ENCODE measurements at places on chromosomes 13 and 19. TPM values are rescaled to one million over a fixed set of nuclear protein-coding genes. Genes with fewer than 3 reads are reported as not detected.

DNA sequence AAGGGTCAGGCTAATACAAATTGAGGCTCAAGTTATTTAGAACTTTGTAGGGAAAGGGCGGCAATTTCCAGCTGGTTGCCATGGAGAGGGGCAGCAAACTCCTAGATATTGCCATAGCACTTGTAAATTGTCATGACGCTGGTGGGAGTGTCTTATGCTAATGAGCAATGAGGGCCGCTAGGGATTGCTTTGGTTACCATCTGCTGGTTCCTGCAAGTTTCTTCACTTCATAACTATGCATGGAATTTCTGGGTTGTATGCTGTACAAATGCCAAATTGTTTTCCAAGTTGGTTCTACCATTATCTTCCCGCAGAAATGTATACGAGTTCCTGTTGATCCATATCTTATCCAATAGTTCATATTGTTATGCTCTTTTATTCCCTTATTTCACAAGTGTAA lies 1339.4 kb downstream of the EFNB2 start:
- H3K36me3 ChIP-seq = no peaks in the 10 kb centered on the region
- no peak overlapping the region for H3K27ac ChIP-seq
- no peak for DNase-seq
- H3K4me3 ChIP-seq = no peak overlapping the region
- no peaks in the 10 kb centered on the region for H3K4me1 ChIP-seq

DNA sequence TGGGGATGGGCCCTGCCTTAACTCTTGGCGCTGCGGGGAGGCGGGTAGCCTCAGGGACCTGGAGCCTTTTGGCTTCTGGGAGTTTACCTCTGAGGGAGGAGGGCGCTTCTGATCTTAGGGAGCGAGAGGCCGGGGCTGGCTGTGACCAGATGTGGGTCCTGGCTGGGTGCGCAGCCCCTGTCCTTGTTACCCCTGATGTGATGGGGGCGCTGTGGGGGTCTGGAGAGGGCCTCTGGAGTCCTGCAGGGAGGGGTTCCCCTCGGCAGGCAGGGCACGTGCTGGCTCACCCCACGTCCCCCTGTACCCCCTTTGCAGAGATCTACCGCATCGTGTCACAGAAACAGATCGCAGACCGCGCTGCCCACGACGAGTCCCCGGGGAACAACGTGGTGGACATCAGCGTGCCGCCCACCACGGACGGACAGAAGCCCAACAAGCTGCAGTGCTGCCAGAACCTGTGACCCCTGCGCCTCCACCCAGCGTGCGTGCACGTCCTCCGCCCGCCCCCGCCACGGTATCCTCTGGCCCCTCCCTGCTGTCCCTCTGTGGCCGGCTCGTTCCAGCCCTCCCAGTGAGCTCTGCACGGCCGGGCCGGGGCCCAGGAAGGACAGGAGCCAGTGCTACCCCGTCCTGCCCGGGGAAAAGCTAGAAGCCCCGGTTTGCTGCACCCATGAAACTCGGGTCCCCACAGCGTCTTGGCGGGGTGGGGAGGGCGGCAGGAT lies 9.8 kb upstream of the MARCHF2 start:
- H3K4me3 ChIP-seq = no peak overlapping the region
- H3K36me3 ChIP-seq = peaks cover 18% of the 10 kb centered on the region
- no peak overlapping the region for H3K27ac ChIP-seq
- H3K27me3 ChIP-seq = no peaks in the 10 kb centered on the region

- DNase-seq = no peak
- H3K4me3 ChIP-seq = no peak overlapping the region
- H3K27me3 ChIP-seq = no peaks in the 10 kb centered on the region
- H3K36me3 ChIP-seq = no peaks in the 10 kb centered on the region
These were observed 14.5 kb upstream of the TSPAN16 start for GRCh38 chr19:11281356-11282049.

Gene MEIOSIN
- not detected for total RNA-seq

- no peak for DNase-seq
- no peaks in the 10 kb centered on the region for H3K27me3 ChIP-seq
- H3K4me1 ChIP-seq = no peaks in the 10 kb centered on the region
- H3K36me3 ChIP-seq = no peaks in the 10 kb centered on the region
- no peak overlapping the region for H3K27ac ChIP-seq
These were observed 237.9 kb downstream of the NALCN start for GRCh38 chr13:101178406-101178805.

GRCh38 chr13:85638265-85638664 lies 161.0 kb downstream of the SLITRK6 start:
- no peaks in the 10 kb centered on the region for H3K36me3 ChIP-seq
- H3K4me1 ChIP-seq = no peaks in the 10 kb centered on the region
- no peak for DNase-seq
- no peak overlapping the region for H3K4me3 ChIP-seq

Gene THSD8
- 41.3 TPM for total RNA-seq

DNA sequence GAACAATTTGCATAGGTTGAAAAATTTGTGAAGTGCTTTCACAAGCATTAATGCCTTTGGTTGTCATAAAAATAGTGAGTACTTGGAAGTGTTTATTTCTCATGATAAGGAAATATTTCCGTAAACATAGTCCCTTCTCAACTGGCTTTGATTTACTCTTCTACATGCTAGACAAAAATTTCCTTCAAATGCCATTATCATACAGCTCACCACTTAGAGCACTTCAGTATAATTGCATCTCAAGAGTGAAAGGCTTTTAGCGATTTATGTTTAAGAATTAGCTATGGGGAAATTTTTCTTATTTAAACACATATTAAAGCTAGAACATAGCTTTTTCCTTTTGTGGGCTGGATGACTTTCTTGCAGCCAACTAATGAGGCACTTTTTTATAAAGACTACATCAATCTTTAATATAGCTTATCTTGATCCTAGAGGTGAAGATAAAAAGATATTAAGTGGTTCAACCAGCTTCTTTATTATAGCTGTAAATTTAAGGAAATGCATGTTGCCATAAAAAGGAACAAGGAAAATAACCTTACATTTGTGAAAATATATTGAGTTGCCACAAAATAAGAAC lies 656.8 kb downstream of the SLITRK6 start:
- no peaks in the 10 kb centered on the region for H3K4me1 ChIP-seq
- DNase-seq = no peak
- H3K36me3 ChIP-seq = no peaks in the 10 kb centered on the region
- H3K27ac ChIP-seq = no peak overlapping the region
- no peak overlapping the region for H3K4me3 ChIP-seq
- no peaks in the 10 kb centered on the region for H3K27me3 ChIP-seq

Gene CYP2A6
- total RNA-seq = not detected

DNA sequence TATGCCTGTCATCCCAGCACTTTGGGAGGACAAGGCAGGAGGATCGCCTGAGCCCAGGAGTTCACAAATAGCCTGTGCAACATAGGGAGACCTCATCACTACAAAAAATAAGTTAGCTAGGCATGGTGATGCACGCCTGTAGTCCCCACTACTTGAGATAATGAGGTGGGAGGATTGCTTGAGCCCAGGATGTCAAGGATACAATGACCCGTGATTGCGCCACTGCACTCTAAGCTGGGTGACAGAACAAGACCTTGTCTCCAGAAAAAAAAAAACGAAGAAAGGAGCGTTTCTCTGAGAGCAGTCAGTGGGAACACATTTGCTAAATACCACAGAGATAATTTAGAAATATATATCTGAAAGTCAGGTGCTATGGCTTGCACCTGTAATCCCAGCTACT lies 11.9 kb downstream of the CDADC1 start:
- H3K4me3 ChIP-seq = no peak overlapping the region
- DNase-seq = no peak
- no peaks in the 10 kb centered on the region for H3K27me3 ChIP-seq
- no peaks in the 10 kb centered on the region for H3K36me3 ChIP-seq
- H3K4me1 ChIP-seq = no peaks in the 10 kb centered on the region
- H3K27ac ChIP-seq = no peak overlapping the region

GRCh38 chr13:40220299-40220935 lies 446.0 kb downstream of the FOXO1 start:
- no peak for DNase-seq
- no peaks in the 10 kb centered on the region for H3K4me1 ChIP-seq
- no peaks in the 10 kb centered on the region for H3K27me3 ChIP-seq
- H3K4me3 ChIP-seq = no peak overlapping the region
- no peaks in the 10 kb centered on the region for H3K36me3 ChIP-seq
- H3K27ac ChIP-seq = no peak overlapping the region

- no peak for DNase-seq
- H3K27me3 ChIP-seq = no peaks in the 10 kb centered on the region
These were observed 453.6 kb downstream of the IRS2 start for GRCh38 chr13:109332506-109333499.

Gene RASIP1
- 9.3 TPM for total RNA-seq

Gene ADGRE2
- total RNA-seq = 4.5 TPM

GRCh38 chr13:106090001-106090400 lies 445.5 kb downstream of the EFNB2 start:
- H3K4me3 ChIP-seq = no peak overlapping the region
- H3K27ac ChIP-seq = no peak overlapping the region
- H3K36me3 ChIP-seq = no peaks in the 10 kb centered on the region
- no peak for DNase-seq
- H3K27me3 ChIP-seq = no peaks in the 10 kb centered on the region
- H3K4me1 ChIP-seq = no peaks in the 10 kb centered on the region

GRCh38 chr19:33302974-33303790 lies 848 bp upstream of the CEBPA start:
- no peak for DNase-seq
- peaks cover 3% of the 10 kb centered on the region for H3K4me1 ChIP-seq
- peak overlapping the region; percentile 65 for H3K4me3 ChIP-seq
- H3K27me3 ChIP-seq = peaks cover 20% of the 10 kb centered on the region
- no peak overlapping the region for H3K27ac ChIP-seq

- H3K4me1 ChIP-seq = no peaks in the 10 kb centered on the region
- H3K36me3 ChIP-seq = no peaks in the 10 kb centered on the region
- H3K27ac ChIP-seq = no peak overlapping the region
- H3K27me3 ChIP-seq = no peaks in the 10 kb centered on the region
- no peak for DNase-seq
- no peak overlapping the region for H3K4me3 ChIP-seq
These were observed 222.8 kb downstream of the DCT start for GRCh38 chr13:94256721-94257120.

Gene VMAC
- total RNA-seq = 1.2 TPM

Gene KPTN
- total RNA-seq = 28.0 TPM

- DNase-seq = no peak
- no peaks in the 10 kb centered on the region for H3K4me1 ChIP-seq
- H3K36me3 ChIP-seq = peaks cover 29% of the 10 kb centered on the region
- H3K27ac ChIP-seq = no peak overlapping the region
These were observed 51.3 kb downstream of the RAB20 start for GRCh38 chr13:110509971-110510786.

GRCh38 chr19:41792513-41793413 lies 3.6 kb upstream of the CEACAM3 start:
- no peak overlapping the region for H3K4me3 ChIP-seq
- no peaks in the 10 kb centered on the region for H3K36me3 ChIP-seq
- peak; percentile 76 for DNase-seq

- no peaks in the 10 kb centered on the region for H3K27me3 ChIP-seq
- no peak overlapping the region for H3K27ac ChIP-seq
- DNase-seq = no peak
- H3K36me3 ChIP-seq = no peaks in the 10 kb centered on the region
These were observed 13.3 kb upstream of the LILRB1 start for GRCh38 chr19:54616821-54617560.

DNA sequence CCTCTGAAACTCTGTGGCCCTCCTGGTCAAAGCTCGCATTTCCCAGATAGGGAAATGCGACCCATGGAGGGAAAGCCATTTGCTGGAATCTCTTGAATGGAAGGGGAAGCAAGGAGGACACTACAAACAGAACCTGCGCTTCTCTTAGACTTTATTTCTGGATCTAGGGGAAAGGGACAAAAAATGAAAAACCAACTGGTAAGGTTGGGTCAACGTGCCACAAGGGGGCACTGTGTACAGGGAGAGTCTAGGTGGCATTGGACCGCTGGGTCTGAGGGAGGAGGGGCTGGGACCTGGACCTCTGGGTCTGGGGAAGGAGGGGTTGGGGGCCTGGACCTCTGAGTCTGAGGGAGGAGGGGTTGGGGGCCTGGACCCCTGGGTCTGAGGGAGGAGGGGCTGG lies 5.0 kb downstream of the KLK4 start:
- H3K27me3 ChIP-seq = peaks cover 10% of the 10 kb centered on the region
- H3K4me1 ChIP-seq = peaks cover 8% of the 10 kb centered on the region
- no peak overlapping the region for H3K27ac ChIP-seq
- peak; percentile 83 for DNase-seq

Gene TRPM4
- total RNA-seq = 11.3 TPM

DNA sequence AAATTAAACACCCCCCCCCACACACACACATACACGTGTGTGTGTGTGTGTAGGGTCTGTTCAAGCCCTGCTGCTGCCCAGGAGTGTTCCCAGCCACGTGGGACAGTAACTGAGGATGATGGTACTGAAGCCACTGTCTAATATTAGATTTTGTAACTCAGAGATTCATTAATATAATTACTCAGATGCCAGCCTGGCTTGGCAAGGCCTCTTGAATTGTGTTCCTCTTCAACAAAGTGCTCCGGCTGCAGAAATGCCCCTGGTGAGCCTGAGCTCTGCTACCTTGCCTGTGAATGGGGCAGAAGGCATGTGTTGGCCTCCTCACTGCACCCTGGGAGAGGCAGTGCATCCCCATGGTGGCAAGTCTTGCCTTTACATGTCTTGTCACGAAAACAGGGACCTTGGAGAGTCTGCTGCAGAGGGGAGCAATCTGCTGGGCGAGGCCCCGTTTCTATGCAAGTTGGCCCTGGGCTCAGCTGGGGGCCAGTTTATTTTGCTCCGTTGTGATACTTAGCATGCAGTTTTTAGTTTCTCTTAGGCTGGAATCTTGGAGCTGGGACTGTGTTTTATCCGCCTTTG lies 44.0 kb downstream of the NFIX start:
- no peak for DNase-seq
- peaks cover 37% of the 10 kb centered on the region for H3K27me3 ChIP-seq
- no peaks in the 10 kb centered on the region for H3K36me3 ChIP-seq
- no peak overlapping the region for H3K4me3 ChIP-seq
- H3K4me1 ChIP-seq = no peaks in the 10 kb centered on the region
- H3K27ac ChIP-seq = no peak overlapping the region

Gene IRGC
- total RNA-seq = not detected

DNA sequence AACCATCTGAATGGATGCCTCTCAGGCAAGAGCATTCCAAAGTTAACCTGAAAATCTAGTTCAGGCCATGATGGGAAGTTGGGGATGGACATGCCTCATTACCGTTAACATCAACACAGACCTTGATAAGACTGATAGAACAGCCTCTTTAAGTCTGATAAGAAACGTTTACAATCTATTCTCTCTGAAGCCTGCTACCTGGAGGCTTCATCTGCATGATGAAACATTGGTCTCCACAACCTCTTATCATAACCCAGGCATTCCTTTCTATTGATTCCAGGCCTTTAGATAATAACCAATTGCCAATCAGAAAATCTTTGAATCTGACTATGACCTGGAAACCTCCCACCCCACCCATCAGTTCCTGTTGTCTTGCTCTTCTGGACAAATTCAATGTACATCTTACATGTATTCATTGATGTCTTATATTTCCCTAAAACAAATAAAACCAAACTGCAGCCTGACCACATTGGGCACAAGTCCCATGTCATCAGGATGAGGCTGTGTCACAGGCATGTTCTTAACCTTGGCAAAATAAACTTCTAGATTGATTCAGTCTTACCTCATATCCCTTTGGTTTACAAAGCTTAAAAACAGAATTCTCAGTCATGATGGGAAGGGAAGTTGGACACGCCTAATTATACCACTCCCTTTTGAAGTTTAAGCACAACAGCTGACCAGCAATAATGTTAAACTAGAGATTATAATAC lies 843.8 kb upstream of the SPRY2 start:
- no peak for DNase-seq
- no peaks in the 10 kb centered on the region for H3K36me3 ChIP-seq
- no peaks in the 10 kb centered on the region for H3K4me1 ChIP-seq
- H3K27me3 ChIP-seq = no peaks in the 10 kb centered on the region
- H3K4me3 ChIP-seq = no peak overlapping the region

Gene KCNRG
- 0.65 TPM for total RNA-seq

Gene SIGLEC14
- not detected for total RNA-seq
